ENCODE measurements at places on chromosomes 4 and X.

GRCh38 chr4:7863911-7864681, 75.6 kb downstream of the AFAP1 start:
- DNase-seq = no peak

- DNase-seq = no peak
Observed at GRCh38 chr4:153553819-153554170, 87.6 kb downstream of the TMEM131L start.

GRCh38 chr4:17155486-17155885, 257.0 kb upstream of the LDB2 start:
- DNase-seq = no peak

- no peak for DNase-seq
Observed at GRCh38 chr4:72208421-72209075, 176.7 kb downstream of the NPFFR2 start.

- DNase-seq = no peak
Observed at GRCh38 chrX:7503251-7503650, 339.7 kb upstream of the VCX start.

DNA sequence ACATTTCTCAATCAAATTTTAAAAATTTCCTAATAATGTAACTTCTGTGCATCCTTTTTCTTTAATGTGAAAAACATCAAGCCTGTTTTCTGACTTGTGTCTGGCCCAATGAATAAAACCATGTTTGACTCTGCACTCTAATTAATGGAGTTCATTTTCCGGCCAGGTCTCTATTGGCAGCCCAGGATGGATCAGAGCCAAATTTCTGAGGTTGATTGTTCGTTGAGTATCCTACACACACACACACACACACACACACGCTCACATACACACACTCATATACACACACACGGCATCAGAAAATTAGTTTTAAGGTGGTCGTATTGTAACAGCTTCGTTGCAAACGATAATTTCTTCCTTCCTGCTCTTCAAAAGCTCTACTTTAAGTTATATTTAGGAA, 28.9 kb upstream of the TLL1 start:
- no peak for DNase-seq

- no peak for DNase-seq
Observed at GRCh38 chrX:108312957-108313356, 125.3 kb downstream of the COL4A6 start.

- no peak for DNase-seq
Observed at GRCh38 chr4:73387552-73387951, 16.5 kb upstream of the ALB start.

DNA sequence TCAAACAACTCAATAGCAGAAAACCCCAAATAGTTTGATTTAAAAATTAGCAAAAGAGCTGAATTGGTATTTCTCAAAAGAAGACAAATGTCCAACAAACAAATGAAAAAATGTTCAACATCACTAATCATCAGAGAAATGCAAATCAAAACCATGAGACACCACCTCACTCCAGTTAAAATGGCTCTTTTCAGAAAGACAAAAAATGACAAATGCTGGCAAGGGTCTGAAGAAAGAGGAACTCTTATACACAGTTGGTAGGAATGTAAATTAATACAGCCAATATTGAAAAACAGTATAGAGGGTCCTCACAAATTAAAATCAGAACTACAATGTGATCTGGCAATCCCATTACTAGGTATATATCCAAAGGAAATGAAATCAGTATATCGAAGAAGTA, 70.4 kb downstream of the FBXL5 start:
- no peak for DNase-seq

- DNase-seq = no peak
Observed at GRCh38 chrX:121310820-121311219, 263.4 kb downstream of the GLUD2 start.

GRCh38 chr4:143482840-143483239, 30.7 kb upstream of the SMARCA5 start:
- DNase-seq = no peak

DNA sequence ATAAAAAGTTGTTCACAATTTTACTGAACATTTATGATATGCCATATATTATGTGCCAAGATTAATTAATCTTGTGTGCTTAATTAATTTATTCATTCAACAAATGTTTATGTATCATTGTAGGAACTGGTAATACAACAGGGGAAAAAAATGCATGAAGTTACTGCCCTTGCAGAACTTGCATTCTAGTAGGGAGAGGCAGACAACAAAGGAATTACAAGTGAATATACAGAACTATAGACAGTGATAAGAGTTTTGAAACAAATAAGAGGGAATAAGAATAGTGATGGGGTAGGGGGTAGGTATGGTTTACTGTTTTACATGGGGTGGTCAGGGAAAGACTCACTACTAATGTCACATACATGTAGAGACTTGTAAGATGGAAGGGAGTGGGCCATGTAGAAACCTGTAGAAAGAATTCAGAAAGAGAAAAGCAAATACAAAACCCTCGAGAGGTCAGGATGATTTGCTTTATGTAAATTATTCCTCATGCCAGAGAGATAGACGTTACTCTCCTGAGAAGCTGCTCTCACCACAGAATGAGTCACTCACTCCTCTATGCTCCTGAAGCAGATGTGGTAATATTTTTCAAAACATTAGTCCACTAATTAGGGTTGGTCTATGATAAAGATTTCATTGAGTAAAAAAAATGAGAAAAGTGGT, 855.0 kb upstream of the GRID2 start:
- DNase-seq = no peak

GRCh38 chr4:125398263-125399002, 83.7 kb downstream of the FAT4 start:
- DNase-seq = no peak

DNA sequence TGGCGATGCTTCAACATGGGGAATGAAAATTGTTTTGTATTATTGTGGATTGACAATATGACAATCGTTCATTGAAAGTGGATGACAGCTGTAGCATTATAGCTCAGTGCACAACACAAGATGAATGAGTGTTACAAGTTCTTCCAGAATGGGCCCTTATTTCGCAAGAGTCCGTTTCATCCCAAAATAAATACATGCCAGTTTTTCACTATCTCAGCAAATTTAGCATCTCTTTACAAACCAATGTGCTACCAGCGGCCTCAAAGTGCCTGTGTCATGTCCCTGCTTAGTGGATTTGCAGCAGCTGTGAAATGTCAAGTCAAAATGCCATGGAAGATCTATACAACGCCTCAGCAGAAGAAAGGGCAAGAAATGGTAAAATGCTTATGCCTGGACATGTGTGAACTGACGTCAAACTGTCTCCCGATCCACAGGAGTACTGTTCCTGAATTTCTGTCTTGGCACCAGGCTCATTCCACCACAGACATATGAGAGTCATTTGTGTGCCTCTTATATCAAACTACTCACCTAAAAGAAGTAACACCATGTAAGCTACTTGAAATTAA, 109.6 kb downstream of the MAML3 start:
- no peak for DNase-seq

Measured in stimulated activated CD4-positive, alpha-beta T cell treated with anti-CD3 and anti-CD28 coated beads, TNF-alpha, amount 100 ng/mL, for 48 hours (primary cell).